T-cell (primary cell): ENCODE measurements at places on chromosomes 11 and 22. TPM values are rescaled to one million over a fixed set of nuclear protein-coding genes. Genes with fewer than 3 reads are reported as not detected.
A peak's percentile ranks its signal among the peaks of the same experiment; 100 is the strongest.

GRCh38 chr11:46898396-46899095, 19.8 kb downstream of the LRP4 start:
- no peaks in the 10 kb centered on the region for H3K27me3 ChIP-seq
- no peaks in the 10 kb centered on the region for H3K4me1 ChIP-seq
- DNase-seq = no peak
- H3K36me3 ChIP-seq = no peaks in the 10 kb centered on the region

- H3K27ac ChIP-seq = no peak overlapping the region
- H3K4me3 ChIP-seq = no peak overlapping the region
- DNase-seq = no peak
- H3K36me3 ChIP-seq = no peaks in the 10 kb centered on the region
- H3K4me1 ChIP-seq = no peaks in the 10 kb centered on the region
- no peaks in the 10 kb centered on the region for H3K27me3 ChIP-seq
Observed at GRCh38 chr11:17154409-17155159, 53.2 kb downstream of the PIK3C2A start.

- no peaks in the 10 kb centered on the region for H3K27me3 ChIP-seq
- H3K27ac ChIP-seq = peak overlapping the region; percentile 53
- H3K4me3 ChIP-seq = peak overlapping the region; percentile 38
- peaks cover 60% of the 10 kb centered on the region for H3K36me3 ChIP-seq
- no peak for DNase-seq
Observed at GRCh38 chr11:64869571-64870175, 8.7 kb downstream of the EHD1 start.

The KRTAP5-9 gene
- total RNA-seq = 0.33 TPM

DNA sequence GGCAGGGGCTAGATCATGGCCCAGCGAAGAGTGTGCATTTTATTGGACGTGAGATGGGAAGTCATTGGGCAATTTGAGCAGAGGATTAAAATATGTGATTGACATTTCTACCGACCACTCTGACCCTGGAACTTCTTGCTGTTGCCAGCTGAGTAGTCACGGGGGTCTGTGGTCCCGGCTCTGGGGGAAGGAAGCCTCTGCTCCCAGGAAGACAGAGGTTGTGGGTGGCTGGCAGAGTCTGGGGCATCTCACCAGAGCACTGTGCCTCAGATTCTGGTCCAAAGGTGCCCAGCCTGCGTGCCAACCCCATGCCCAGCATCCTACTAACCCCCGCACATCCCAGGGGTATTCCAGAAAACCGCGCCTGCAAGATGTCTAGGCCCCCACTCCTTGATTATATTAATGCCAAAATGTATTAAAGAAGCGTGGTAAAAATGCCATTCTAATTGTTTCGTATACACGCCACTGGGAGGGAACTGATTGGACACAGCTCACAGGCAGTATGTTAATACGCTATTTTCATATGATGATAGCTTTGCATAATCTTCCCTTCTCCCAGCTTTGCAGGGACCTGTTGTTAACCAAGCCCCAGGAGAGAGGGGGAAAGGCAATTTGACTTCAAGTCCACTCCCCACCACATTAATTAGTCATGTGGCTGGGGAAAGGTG, 25.3 kb upstream of the LMO1 start:
- no peak for DNase-seq
- H3K36me3 ChIP-seq = no peaks in the 10 kb centered on the region
- H3K27ac ChIP-seq = no peak overlapping the region
- H3K4me1 ChIP-seq = no peaks in the 10 kb centered on the region

DNA sequence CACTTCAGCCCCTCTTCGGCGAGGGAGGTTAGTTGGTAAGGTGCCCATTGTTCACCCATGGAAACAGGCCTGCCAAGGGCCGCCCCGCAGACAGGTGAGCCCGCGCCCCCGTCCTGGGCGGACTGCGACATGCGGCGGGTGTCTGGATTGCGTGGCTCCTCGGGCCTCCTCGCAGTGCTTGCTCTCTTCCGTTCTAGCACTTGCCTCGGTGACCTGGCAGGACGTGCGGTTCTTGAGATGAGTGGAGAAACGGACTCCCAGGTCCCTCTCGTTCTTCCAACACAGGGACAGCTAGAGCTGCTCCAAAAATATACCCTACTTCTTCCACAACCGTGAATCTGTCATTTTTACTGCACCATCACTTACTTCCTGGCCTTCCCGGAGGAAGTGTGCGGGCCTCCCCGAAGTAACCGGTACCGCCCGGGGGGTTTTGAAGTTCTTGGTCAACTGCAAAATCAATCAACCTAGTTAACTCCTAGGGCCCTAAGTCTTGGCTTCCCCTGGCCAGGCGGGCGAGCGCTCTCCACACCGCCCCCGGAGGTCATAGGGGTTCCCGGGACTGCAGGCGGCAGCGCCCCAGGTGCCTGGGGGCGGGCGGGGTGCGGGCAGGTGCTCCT, 745 bp upstream of the ZBTB44 start:
- no peaks in the 10 kb centered on the region for H3K27me3 ChIP-seq
- peak overlapping the region; percentile 81 for H3K27ac ChIP-seq
- H3K4me3 ChIP-seq = peak overlapping the region; percentile 58
- H3K36me3 ChIP-seq = no peaks in the 10 kb centered on the region

DNA sequence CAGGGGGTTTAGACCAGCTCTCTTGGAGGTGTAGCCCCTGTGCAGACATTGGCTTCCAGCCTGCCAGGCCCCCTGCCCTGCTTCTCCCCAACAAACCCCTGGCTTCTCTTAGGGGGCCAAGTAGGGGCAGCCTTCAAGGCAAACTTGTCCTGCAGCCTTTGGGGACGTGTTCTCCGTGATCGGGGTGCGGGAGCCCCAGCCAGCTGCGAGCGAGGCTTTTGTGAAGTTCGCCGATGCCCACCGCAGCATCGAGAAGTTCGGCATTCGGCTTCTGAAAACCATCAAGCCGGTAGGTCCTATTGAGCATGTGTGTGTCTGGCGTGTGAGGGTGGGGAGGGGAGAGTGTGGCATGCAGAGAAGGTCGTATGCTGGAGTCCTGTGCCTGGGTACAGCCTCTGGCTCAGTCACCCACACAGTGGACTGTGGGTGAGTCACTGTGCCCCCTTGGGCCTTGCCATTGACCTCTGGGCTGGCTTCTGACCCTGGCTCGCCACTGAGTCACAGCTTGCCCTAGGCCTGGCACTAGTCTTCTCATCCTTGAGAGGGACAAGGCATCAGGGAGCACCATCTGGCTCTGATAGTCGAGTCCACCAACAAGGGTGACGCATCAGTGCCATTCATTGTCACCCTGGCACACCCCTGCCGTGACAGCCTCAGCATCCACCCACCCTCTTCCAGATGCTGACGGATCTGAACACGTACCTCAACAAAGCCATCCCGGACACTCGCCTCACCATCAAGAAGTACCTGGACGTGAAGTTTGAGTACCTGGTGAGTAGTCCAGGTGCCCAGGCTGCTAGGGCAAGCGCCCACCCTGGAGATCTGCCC, 11.4 kb downstream of the SLC16A8 start:
- H3K4me1 ChIP-seq = no peaks in the 10 kb centered on the region
- DNase-seq = no peak
- peaks cover 38% of the 10 kb centered on the region for H3K36me3 ChIP-seq
- no peak overlapping the region for H3K27ac ChIP-seq
- no peak overlapping the region for H3K4me3 ChIP-seq

The TYR gene
- total RNA-seq = not detected

The SLC17A6 gene
- total RNA-seq = not detected

The OR8B8 gene
- total RNA-seq = not detected

GRCh38 chr11:71463331-71464211, 10.6 kb downstream of the NADSYN1 start:
- no peak overlapping the region for H3K4me3 ChIP-seq
- H3K27ac ChIP-seq = no peak overlapping the region
- DNase-seq = no peak
- H3K27me3 ChIP-seq = no peaks in the 10 kb centered on the region

DNA sequence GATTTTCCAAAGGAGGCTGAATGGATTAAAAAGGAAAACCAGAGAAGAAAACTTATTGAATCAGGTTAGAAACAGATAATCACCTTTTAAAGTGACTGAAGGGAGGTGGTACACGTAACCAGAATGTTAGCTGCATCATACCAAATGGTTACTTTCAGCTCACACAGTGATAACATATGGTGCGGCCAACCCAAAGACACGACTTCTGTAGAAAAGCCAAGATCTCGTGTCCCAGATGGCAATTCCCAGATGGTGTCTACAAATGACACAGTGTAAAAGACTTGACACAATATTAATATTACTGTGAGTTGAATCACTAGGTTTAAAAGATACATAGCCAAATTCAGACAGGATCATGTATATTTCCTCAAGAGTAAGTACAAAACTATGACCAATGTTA, 5.2 kb downstream of the PPP2R1B start:
- H3K36me3 ChIP-seq = peaks cover 65% of the 10 kb centered on the region
- H3K4me1 ChIP-seq = peaks cover 7% of the 10 kb centered on the region
- no peak overlapping the region for H3K27ac ChIP-seq
- DNase-seq = no peak
- no peaks in the 10 kb centered on the region for H3K27me3 ChIP-seq
- H3K4me3 ChIP-seq = no peak overlapping the region

The DEFB131B gene
- total RNA-seq = not detected

- H3K4me1 ChIP-seq = no peaks in the 10 kb centered on the region
- no peak overlapping the region for H3K27ac ChIP-seq
- no peak overlapping the region for H3K4me3 ChIP-seq
- no peak for DNase-seq
Observed at GRCh38 chr22:21047730-21048129, 2.0 kb downstream of the LRRC74B start.

DNA sequence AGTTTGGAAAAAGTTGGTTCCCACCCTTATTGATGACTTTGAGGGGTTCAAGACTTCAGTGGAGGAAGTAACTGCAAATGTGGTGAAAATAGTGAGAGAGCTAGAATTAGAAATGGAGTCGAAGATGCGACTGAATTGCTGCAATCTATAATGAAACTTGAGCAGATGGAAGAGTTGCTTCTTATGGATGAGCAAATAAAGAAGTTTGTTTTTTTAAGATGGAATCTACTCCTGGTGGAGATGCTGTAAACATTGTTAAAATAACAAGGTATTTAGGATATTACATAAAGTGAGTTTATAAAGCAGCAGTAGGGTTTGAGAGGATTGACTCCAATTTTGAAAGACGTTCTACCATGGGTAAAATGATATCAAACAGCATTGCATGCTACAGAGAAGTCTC, 64.2 kb upstream of the GRK2 start:
- no peak for DNase-seq
- H3K36me3 ChIP-seq = peaks cover 8% of the 10 kb centered on the region
- H3K4me3 ChIP-seq = no peak overlapping the region
- no peak overlapping the region for H3K27ac ChIP-seq
- H3K27me3 ChIP-seq = no peaks in the 10 kb centered on the region

- H3K36me3 ChIP-seq = no peaks in the 10 kb centered on the region
- H3K4me3 ChIP-seq = no peak overlapping the region
- DNase-seq = no peak
Observed at GRCh38 chr11:95187723-95188122, 43.3 kb downstream of the SESN3 start.

The HTR3B gene
- not detected for total RNA-seq

GRCh38 chr11:75907906-75908527, 93.0 kb downstream of the UVRAG start:
- DNase-seq = no peak
- H3K4me1 ChIP-seq = peaks cover 3% of the 10 kb centered on the region
- no peaks in the 10 kb centered on the region for H3K27me3 ChIP-seq
- no peak overlapping the region for H3K27ac ChIP-seq
- H3K36me3 ChIP-seq = peaks cover 9% of the 10 kb centered on the region

- H3K27ac ChIP-seq = no peak overlapping the region
- no peaks in the 10 kb centered on the region for H3K4me1 ChIP-seq
- no peak overlapping the region for H3K4me3 ChIP-seq
- no peak for DNase-seq
- no peaks in the 10 kb centered on the region for H3K36me3 ChIP-seq
Observed at GRCh38 chr11:22774716-22775115, 54.9 kb downstream of the SVIP start.

- H3K27ac ChIP-seq = no peak overlapping the region
- peaks cover 4% of the 10 kb centered on the region for H3K27me3 ChIP-seq
- H3K4me1 ChIP-seq = no peaks in the 10 kb centered on the region
- no peak for DNase-seq
Observed at GRCh38 chr11:124199702-124200101, 16.6 kb downstream of the OR10D3 start.

DNA sequence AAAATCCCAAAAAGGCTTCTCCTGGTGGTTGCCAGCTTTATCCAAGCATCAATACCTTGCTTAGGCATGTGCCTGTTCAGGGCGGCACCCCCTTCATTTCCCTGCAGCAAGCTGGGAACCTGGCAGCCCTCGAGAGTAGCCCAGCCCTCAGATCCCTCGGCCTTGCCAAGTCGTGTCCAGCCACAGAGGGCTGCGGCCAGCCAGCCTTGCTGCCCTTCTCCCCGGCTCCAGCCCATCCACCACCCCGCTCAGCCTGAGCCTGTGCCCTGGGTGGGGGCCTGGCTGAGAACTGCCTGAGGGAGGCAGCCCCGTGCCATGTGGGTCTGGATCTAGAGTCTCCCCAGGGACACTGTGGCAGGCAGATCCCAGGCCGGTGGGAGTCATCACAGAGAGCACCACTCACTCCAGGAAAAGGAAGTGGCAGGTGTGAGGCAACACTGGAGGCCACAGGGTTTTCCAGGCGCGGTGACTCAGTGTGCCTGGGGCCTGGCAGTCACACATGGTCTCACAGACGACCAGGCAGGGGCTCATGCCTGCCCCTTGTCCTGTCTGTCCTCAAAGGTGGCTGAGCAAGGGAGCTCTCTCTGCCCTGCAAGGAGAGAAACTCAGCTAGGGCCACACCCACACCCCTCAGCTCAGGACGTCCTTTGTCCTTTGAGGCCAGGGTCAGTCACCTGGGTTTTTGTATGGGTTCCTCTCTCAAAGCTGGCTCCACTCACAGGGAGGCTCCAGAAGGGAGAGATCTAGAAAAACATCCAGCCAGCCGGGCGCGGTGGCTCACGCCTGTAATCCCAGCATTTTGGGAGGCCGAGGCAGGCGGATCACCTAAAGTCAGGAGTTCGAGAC, 12.2 kb upstream of the CDC42BPG start:
- peaks cover 66% of the 10 kb centered on the region for H3K36me3 ChIP-seq
- peak; percentile 38 for DNase-seq
- H3K4me1 ChIP-seq = peaks cover 85% of the 10 kb centered on the region
- peak overlapping the region; percentile 93 for H3K27ac ChIP-seq

DNA sequence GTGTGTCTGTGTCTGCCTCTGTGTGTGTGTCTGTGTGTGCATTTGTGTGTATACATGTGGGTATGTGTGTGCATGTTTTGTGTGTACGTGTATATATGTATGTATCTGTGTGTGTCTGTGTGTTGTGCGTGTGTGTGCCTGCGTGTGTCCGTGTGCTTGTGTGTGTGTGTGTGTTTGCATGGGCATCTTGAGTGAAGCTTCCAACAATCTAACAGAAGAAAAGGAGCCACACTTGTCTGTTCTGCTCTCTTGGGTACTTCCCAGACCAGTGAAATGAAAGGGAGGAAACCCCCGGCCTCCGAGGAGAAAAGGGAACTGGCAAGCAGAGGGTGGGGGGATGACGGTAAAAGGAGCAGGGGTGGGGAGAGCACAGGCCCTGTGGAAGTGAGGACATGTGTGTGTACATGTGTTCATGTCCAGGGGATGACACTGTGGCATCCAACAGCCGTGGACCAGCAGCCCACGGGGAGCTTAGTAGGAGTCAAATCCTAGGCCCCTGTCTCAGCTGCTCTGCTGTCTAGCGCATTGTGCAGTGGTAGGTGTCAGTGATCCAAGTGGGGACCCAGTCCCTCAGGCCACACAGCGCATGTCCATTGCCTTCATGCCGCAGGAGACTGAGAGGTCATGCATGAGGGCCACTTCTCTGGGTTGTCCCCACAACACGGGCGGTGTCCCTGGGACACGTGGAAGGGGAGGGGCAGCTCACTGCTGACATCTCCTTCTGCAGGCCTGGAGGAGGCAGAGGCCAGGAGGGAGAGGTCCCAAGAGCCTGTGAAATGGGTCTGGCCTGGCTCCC, 8.1 kb downstream of the CSF2RB start:
- no peaks in the 10 kb centered on the region for H3K27me3 ChIP-seq
- no peaks in the 10 kb centered on the region for H3K36me3 ChIP-seq

The PGA4 gene
- total RNA-seq = not detected

The C11orf52 gene
- total RNA-seq = not detected

The CELSR1 gene
- total RNA-seq = 1.6 TPM
